ENCODE measurements at places on chromosomes 4 and X.

GRCh38 chrX:130896802-130897501 is 6.1 kb downstream of the ENOX2 start:
- DNase-seq: no peak

DNA sequence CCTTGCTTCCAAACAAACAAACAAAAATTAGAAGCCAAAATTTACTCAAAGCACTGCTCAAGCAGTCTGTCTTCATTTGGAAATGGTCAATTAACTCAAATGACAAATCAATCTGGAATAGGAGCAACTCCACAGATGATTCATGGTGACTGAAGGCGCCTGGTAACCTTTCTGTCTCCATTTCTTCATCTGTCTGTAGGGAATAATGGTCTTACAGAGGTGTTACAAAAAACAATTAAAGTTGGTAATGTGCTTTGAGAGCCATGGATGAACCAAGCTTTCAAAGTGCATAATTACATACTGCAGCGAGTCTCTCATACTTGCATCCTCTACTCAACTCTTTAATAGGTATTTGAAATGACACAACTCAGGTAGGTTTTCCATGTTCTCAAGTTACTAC is 38.3 kb upstream of the STAG2 start:
- DNase-seq: no peak

- peak; percentile 77 for DNase-seq
These were observed 78.9 kb upstream of the BMPR1B start for GRCh38 chr4:94678896-94679295.

DNA sequence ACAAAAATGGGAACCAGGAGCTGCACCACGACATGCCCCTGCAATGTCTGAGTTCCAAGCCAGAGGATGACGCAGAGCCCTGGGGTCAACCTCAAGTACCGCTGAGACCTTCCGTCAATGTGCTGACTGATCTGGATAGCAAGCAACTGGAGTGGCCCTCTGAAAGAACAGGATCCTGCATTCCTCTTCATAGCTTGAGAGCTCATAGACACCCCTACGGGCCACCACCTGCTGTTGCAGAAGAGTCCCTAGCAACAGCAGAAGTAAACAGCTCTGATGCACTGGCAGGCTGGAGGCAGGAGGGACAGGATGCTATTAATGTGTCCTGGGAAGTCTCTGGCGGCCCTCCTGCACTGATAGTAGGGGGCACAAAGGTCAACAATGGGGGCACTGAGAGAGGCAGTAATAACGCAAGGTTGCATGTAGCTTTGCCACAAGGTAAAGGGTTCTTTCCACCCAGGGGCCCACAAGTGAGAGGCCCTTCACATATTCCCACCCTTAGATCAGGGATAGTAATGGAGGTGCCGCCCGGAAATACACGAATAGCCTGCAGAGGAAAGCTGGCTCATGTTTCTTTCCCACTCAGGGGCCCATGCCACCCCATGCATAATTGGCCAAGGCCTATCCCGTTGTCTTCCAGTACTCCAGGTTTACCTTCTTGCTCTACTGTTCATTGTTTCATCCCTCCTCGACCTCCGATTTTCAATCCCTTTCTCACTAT is 1.3 kb downstream of the PRR32 start:
- no peak for DNase-seq

- DNase-seq: no peak
These were observed 137.1 kb downstream of the RELL1 start for GRCh38 chr4:37549041-37549440.

GRCh38 chr4:78483811-78484210 is 67.8 kb upstream of the ANXA3 start:
- no peak for DNase-seq

DNA sequence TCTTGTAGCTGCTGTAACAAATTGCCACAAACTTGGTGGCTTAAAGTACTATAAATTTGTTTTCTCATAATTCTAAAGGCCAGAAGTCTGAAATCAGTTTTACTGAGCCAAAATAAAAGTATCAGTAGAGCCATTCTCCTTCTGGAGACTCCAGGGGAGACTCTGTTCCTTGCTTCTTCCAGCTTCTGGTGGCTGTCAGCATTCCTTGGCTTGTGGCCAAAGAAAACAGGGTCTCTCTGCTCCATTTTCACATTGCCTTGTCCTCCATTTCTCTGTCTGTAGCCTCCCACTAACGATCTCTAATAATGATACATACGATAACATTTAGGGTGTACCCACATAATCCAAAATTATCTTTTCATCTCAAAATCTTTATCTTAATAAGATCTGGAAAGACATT is 200.4 kb downstream of the MAB21L2 start:
- DNase-seq: no peak

GRCh38 chrX:49039598-49040375 is 3.4 kb downstream of the TFE3 start:
- DNase-seq: peak; percentile 76

GRCh38 chr4:16205298-16206164 is 20.7 kb downstream of the TAPT1 start:
- no peak for DNase-seq

- DNase-seq: no peak
These were observed 12.6 kb upstream of the SUPT20HL1 start for GRCh38 chrX:24347881-24348280.

DNA sequence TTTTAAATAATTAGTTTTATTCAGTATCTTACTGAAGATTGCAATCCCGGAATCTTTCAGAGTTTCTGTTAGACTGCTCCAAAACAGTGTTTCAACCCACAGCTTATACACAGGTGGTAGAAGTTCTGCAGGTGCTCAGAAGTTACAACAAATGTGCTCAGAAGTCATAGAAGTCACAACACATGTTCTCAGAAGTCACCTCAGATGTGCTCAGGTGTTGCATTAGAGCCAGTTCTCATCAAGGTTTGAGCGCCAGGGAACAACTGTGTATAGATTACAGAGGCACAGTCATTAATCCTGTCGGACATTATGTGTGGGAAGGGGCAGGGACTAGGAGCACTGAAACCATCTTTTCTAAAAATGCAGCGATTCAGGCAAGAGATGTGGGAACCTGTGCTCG is 124.5 kb downstream of the ARSF start:
- no peak for DNase-seq

- peak; percentile 39 for DNase-seq
These were observed 89.2 kb downstream of the NHS start for GRCh38 chrX:17464194-17464593.

- no peak for DNase-seq
These were observed 833.1 kb downstream of the C4orf33 start for GRCh38 chr4:129929052-129929451.

DNA sequence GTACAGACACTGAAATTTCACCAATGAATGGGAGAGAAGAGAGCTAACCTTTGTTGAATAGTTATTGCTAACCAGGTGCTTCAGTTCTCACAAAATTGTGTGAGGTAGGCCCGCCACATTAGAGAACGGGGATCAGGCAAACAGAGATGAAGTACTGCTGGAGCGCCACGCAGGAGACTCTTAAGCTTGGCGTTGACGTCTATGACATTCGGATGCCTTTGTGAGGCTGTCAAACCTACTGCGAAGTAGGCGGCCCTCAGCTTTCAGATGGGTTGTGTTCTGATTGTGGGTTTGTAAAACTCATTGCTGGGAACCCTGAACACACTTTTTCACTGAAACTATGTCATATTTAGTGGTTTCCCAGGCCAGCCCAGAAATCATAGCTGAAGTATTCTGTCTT is 173.6 kb downstream of the CBR4 start:
- DNase-seq: no peak

DNA sequence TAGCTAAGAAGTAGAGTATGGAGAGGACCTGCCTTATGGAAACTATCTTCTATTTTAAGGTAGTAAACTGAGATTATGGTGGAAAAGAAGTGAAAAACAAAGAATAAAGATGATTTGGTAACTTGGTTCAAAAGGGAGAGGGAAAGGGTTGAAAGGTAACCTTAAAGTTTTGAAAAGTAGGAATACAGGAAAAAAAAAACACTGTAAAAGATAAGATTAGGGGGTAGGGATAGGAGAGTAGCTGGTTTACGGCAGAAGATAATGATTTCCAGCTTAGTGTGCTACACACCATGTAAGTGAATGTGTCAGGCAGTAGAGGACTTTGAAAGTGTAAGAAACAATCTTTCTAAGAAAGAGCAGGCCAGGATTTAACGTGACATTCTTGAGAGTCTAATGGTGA is 35.3 kb downstream of the FAM13A start:
- DNase-seq: no peak

- DNase-seq: no peak
These were observed 13.7 kb downstream of the CCKAR start for GRCh38 chr4:26476545-26476944.

DNA sequence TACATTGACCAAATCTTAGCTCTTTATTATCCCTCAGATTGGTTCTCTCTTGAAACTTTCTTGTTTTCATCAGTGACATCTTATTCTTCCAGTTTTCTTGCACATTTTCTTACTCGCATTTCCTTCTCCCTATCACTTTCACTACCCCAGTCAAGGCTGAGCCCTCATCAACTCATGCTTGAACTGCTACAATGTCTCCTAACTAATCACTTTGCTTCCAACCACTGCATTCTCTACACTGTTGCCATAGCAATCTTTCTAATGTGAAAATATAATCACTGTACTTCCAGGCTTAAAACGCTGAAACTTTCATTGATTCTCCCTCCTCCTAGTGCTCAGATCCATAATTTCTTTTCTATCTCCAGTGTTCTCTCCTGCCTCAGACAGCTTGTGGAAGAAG is 22.2 kb upstream of the LPAR4 start:
- DNase-seq: no peak

- no peak for DNase-seq
These were observed 13.7 kb upstream of the UBA1 start for GRCh38 chrX:47179928-47180255.

GRCh38 chr4:48490680-48491513 is 845 bp downstream of the ZAR1 start:
- DNase-seq: no peak

GRCh38 chr4:56229947-56230346 is 157.3 kb downstream of the AASDH start:
- DNase-seq: no peak

DNA sequence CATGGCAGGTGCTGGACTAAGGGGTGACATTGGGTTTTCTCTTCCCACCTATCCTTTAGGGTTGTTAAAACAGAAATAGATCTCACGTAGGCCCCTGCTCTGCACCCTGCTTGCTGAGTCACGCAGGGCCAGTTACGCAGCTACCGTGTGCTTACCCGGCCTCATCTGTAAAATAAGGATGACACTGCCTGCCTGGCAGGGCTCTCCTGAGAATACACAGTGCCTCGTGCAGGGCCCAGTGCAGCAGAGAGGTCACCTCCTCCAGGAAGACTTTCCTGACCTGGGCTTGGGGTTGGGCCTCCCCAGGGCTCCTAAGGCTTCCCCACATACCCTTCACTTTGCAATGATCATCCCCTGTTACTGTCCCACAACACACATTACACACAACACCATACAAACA is 33.6 kb upstream of the JAKMIP1 start:
- DNase-seq: no peak

GRCh38 chr4:163614866-163615265 is 120.4 kb downstream of the TMA16 start:
- no peak for DNase-seq

- no peak for DNase-seq
These were observed 386.2 kb upstream of the FGF16 start for GRCh38 chrX:77061022-77061421.

DNA sequence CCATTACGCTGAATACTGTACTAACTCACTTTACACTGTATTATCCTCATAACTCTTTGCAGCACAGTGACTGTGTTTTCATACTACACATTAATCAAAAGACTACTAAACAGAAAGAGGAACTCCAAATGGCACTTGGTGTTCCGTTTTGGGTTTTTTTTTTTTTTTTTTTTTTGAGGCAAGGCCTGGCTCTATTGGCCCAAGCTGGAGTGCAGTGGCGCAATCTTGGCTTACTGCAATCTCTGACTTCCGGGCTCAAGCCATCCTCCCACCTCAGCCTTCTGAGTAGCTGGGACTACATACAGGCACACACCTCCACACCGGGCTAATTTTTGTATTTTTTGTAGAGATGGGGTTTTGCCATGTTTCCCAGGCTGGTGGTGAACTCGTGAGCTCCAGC is 10.7 kb downstream of the KLHL8 start:
- DNase-seq: no peak

- DNase-seq: no peak
These were observed 600.7 kb downstream of the CCSER1 start for GRCh38 chr4:90727938-90728337.

- no peak for DNase-seq
These were observed 39.5 kb downstream of the TMEM165 start for GRCh38 chr4:55435141-55435841.

DNA sequence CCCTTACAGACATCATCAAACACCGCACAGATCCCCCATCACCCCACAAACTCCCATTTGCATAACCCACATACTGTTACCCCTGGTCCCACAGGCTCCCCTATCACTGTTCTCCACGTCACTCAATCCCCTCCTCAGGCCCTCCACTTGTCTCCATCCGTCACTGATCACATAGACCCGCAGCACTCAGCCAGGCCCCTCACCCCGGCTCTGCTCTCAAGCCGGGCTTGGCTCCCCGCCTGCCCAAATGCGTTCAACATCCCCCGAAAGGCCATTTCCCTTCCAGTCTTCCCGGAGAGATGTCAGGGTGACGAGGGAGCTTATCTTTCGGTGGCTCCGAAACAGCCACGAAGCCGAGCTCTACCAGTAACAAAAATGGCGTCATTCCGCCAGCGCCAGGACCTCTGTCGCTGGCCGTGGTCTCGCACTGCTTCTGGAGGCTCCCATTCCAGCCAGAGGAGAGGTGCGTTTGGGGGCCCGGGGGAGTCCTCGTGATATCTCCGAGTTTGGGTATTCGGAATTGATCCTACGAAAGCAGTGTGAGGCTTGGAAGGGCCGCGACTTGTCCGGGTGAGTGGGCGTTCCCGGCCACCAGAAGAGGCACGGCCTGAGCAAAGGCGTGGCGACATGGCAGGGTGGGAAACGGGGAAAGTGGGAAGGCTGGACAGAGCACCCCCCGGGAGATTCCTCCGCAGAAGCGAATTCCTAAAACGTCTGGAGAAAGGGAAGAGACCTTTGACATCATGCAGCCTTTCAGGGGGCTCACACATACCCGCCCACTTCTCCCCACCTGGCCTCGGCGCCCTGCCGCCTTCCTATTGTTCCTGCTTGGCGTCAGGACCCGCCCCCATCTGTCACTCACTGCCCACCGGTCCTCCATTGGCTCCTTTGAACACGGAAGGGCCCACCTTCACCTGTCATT is at the start of gene ZNF630:
ZNF630 (minus strand) TSS at position 577 of the 922 bp plus-strand sequence. CDS start 4,754 bp downstream, outside the sequence.
- DNase-seq: peak; percentile 9

DNA sequence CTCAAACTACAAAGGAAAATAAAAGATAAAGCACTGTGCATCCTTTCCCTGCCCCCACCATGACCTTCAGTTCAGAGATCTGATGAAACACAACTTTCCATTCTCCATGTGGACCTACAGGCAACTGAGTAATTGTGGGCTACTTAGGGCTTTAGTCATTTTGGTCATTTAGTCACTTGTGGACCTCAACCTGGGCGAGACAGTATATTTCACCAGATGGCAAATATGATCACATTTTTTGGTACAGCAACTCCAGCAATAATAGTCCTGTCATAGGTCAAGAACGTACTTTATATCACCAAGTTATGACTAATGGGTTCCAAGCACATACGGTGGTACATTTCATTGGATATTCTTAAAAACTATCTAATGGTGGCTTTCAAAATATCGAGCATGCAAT is 141.2 kb downstream of the PDGFC start:
- peak; percentile 41 for DNase-seq
